ENCODE measurements at places on chromosomes 1 and 21.

DNA sequence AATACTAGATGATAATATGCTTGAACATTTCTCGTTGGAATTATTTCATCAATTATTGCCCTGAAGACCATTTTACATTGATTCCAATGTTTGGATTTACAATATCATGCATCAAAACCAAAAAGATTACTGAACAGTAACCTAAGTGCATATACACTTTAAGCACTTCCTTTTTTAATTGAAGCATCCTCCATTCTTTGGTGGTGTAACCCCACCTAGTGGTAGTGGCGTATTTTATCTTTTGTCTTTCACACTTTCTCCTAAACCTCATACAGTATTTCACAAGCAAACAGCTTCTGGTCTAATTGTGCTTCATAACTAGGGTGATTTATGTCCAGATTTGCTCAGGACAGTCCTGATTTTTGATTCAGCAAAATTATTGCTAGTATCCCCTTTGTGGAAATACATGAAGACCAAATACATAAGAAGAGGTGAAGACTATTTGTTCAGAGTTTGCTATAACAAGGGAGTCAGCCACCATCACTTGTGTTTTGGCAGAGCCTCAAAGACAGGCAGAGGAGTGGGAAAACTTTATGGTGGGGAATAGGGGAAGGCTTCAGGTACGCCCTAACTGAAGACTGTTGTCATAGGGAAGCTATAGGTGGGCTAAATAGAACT is 3.4 kb upstream of the NVL start:
- peak; percentile 89 for DNase-seq

DNA sequence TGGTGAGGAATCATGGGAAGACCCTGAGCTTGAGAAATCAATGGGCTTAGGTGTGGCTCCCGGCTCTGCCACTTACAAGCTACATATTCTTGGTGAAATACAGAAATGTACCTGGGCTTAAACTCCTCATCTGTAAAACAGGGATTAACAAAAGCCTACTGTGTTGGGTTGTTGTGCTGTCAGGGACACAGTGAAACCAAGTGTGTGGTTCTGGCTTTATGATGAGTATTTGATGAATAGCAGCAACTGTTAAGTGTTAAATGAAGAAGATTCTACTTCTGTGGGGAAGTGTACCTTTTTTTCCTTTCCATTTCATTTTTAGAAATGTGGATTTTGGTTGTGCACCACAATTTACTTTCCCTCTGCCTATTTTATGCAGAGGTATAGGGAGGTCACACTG is 41.1 kb upstream of the DUSP10 start:
- no peak for DNase-seq

DNA sequence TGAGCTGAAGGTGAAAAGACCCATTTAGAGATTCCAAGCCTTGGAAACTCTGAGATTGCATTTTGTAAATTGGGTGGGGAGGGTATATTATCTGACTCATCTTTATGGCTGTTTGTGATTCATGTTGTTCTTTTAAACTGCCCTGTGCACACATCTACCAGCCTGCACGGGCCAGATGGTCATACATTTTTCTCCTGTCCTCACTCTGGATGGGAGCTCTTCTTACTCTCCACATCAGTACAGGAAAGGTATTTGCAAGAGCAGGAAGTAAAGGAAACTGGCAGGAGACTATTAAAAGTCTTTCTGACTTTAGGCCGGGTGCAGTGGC is 14.3 kb upstream of the NMNAT2 start:
- no peak for DNase-seq

DNA sequence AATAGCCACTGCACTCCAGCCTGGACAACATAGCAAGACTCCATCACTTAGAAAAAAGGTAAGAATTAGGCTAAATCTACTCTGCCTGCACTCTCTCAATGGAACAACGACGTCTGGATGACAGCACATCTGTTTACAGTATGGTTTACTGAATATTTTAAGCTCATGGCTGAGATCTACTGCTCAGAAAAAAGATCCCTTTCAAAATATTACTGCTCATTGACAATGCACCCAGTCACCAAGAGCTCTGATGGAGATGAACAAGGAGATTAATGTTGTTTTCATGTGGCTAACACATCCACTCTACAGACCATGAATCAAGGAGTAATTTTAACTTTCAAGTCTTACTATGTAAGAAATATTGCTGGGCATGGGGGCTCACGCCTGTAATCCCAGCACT is 58.0 kb downstream of the SLC27A3 start:
- no peak for DNase-seq

DNA sequence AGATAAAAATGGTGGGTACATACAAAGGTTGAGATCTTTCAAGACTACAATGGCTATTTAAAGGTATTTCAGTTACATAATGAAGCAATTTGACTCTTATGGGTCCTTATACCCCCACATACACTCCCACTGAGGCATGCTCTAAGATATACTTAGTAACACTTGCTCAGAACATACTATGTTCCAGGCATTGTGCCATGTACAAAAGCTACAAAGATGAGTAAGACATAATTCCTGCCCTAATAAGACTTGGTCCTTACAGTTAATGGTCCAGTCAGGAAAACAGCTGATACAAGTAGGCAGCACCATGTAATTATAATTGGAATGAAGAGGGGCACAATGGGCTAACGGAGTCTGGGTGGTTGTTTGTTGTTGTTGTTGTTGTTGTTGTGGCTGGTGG is 166.7 kb upstream of the BEND5 start:
- DNase-seq: no peak

GRCh38 chr21:44380876-44381275 is 27.5 kb downstream of the TRPM2 start:
- DNase-seq: no peak

DNA sequence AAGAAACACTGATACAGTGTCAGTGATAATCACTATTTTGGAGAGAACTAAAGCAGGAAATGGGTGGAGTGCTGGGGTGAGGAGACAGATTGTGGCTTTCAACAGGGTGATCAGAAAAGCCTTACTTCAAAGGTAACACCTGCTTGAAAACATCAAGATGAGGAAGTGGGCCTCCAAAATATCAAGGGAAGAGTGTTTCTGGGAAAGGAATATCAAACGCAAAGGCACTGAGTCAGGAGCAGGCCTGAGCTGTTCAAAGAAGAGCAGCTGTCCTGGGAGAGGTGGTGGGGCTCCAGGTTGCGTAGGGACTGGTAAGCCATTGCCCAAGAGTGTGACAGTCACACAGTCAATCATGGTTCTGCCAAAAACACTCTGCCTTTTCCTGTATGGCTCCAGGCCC is 47.1 kb upstream of the ATP1A1 start:
- DNase-seq: no peak

- DNase-seq: no peak
Measured at GRCh38 chr1:45820788-45821187, 17.4 kb downstream of the MAST2 start.

DNA sequence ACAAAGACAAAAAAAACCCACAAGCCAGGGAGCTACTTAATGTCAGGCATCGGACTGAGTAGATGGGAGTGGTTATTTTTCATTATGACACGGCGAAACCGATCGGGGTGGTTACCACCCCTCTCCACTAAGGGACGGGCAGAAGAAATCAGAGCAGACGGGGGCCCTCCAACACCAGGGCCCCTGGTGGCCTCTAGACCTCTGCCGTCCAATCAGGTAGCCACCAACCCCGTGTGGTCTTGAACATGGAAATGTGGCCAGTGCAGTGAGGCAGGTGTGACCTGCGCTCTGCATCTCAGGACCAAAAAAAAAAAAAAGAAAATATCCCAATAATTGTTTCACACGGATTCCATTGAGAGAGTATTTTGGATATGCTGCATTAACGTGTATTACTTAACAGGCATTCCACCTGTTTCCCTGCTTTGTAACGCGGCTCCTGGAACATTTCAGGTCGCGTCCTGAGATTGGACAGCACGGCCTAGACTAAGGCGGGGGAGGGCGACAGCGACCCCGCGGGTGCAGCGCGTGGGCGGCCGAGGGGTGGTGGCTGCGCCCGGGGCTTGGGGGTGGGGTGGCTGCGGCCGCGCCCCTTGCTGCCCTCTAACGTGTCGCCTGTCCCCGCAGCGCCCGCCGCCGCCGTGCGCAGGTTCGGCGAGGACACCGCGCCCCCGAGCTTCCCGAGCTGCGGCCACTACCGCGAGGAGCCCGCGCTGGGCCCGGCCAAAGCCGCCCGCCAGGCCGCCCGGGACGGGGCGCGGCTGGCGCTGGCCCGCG is 48.3 kb downstream of the SIM2 start:
- DNase-seq: no peak

GRCh38 chr1:75273110-75273509 is 138.9 kb downstream of the LHX8 start:
- peak; percentile 71 for DNase-seq

GRCh38 chr1:160911441-160911840 is 26.5 kb upstream of the ITLN1 start:
- DNase-seq: no peak

DNA sequence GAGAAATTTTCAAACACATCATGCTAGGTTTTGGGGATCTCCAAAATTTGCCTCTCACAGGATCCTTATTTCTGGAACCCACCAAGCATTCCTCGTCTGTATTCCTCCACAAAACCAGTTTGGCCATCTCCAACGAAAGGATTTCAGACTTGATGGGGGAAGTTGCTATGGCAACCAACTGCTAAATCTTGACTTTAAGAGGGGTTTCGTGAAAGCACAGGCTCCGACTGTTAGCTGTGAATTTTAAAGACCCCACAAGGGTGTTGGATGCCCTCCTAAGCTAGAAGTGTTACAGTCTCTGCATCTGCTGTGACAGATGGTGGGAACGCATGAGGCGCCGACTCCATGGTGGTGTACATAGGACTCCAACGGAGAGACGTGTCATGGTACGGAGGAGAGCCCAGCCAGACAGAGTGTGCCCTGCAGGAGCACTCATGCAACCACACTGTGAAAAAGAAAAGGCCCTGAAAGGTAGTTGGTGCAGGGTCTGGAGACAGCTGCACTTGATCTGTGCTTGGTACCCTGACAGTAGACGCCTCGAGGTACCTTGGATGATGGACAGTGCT is 147.1 kb downstream of the ASTN1 start:
- no peak for DNase-seq

- no peak for DNase-seq
Measured at GRCh38 chr1:225973158-225973557, 26.0 kb downstream of the SDE2 start.

DNA sequence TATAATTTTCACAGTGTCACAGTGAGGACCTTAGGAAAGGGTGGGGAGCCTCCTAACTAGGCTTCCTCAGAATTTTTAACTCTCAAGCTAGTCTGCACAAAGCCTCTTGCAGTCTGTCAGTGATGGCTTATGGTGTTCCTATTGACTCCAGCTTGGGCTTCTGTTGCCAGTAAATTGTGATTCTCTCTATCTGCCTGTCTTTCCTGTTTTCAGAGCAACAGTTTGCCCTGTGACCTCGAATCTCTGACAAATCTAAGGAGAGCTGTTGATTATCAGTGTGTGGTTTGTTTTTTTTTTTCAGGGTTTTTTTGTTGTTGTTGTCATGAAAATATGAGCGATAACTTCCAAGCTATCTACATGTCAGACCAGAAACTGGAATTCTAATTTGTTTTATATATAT is 423.2 kb upstream of the B3GALT2 start:
- no peak for DNase-seq

- DNase-seq: no peak
Measured at GRCh38 chr1:229040630-229041358, 230.1 kb upstream of the RAB4A start.

DNA sequence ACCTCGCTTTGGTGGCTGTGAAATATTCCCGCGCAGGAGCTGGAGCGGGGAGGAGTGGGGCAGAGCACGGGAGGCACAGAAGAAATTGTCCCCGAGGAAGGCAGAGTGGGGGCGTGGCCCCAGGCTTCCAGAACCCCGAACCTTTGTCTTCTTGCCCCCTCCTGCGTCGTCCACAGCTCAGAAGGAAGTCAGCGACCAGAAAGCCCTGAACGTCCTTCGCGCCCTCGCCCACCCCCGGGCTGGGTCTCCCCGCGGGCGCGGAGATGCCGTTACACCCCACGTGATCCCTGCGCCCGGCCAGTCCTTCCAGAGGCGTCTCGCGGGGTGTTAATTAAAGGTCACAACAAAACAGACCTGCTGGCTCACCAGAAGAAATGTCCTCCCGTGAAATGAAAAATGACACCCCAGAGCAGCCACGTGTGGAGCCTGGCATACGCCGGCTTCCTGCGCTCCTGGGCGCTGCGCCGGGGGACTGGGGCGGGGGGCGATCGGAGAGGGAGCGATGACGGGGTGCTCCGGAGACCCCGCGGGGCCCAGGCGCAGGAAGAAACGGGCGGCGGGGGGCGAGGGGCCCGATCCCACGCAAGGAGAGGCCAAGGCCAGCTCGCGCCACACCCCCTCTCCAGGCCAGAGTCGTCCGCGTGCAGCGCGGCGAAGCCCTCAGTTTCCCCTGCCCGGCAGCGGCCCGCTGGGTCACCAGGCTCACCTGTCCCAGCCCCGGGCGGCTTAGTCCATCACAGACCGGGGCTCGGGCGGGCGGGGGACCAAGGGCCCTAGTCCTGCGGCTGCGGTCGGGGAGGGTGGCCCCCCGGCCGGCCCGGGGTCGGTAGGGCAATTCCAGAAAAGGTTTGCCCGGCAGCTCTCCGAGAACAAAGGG is 995 bp upstream of the KIF26B start:
- peak; percentile 36 for DNase-seq

DNA sequence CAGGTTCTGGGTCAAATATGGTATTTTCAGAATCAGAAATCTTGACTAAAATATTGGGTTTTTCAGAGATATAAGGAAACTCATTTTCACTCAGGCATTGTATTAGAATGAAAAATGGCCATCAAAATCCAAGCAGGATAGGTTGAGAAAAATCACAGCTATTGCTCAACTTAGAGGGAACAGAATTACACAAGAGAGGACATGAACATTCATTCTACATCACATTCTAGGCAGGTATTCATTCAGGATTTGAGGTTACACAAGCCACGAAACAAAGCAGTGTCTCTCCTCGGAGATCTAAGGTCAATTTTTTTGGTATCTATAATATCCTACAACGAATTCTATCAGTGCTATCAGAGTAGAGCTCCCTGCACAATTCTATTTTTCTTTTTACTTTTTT is 163.6 kb upstream of the HP1BP3 start:
- no peak for DNase-seq

- DNase-seq: no peak
Measured at GRCh38 chr1:41528106-41528505, 43.6 kb upstream of the EDN2 start.

- no peak for DNase-seq
Measured at GRCh38 chr1:170560681-170561285, 28.8 kb downstream of the GORAB start.
